ENCODE measurements at places on chromosomes 7 and 10.

- DNase-seq: no peak
These were observed 182.0 kb downstream of the THSD7A start for GRCh38 chr7:11650030-11650429.

GRCh38 chr7:142939226-142939910 lies at the start of gene LLCFC1:
Gene LLCFC1, plus strand, starts transcription at chr7:142939484. Its CDS starts 138 bp downstream, at chr7:142939622.
- peak; percentile 9 for DNase-seq

DNA sequence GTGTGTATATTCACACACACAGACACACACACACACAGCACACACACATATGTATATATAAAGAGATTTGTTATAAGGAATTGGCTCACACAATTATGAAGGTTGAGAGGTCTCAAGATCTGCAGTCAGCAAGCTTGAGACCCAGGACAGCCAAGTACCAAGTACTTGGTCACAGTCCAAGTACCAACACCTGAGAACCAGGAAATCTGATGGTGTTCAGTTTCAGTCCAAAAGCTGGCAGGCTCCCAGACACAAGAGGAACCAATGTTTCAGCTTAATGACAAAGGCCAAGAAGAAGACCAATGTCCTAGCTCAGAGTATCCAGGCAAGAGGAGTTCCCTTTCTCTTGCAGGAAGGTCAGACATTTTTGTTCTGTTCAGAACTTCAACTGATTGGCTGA lies 780.2 kb downstream of the MAGI2 start:
- DNase-seq: no peak

DNA sequence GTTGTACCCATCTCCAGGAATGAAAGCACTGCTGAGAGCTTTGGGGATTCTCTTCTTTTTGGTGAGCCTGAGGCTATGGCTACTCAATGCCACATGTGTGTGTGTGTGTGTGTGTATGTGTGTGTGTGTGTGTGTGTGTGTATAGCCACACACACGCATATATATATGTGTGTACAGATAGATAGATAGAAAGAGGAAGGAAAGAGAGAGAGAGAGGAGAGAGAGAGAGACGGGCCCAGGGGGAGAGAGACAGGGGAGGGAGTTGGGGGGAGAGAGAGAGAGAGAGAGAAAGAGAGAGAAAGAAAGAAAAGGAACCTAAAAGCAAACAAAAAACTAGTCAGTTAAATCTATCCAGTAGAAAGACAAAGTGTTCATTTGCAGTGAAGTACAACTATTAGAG lies 8.3 kb downstream of the SLC13A4 start:
- no peak for DNase-seq

- no peak for DNase-seq
These were observed 215.6 kb downstream of the GPR37 start for GRCh38 chr7:124550036-124550435.

DNA sequence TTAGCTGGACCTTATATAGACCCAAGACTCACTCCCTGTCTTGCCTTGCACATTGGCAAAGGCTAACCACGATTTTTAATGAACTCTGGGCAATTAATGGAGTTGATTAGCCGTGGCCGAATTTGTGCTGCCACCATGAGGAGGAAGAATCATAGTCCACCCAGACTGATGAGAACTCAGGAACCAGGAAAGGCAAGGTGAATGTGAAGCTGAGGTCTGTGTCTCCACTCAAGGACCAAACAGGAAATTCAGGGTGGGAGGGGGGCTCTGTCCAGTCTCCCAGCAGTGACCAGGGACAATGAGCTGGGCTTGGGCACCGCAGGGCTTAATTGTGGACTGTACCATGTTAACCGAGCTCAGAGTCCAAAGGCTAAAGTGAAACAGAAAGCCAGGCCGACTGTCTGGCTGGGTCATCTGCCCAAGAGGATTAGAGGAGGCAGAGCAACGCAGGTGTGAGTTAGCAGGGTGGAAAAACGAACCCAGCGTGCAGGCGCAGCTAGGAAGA lies 127.0 kb upstream of the JCAD start:
- DNase-seq: no peak

GRCh38 chr10:61635471-61635870 lies 27.3 kb upstream of the CABCOCO1 start:
- no peak for DNase-seq

GRCh38 chr7:25624833-25625232 lies 396.5 kb upstream of the NPVF start:
- no peak for DNase-seq

GRCh38 chr10:79101560-79102497 lies 33.1 kb downstream of the ZMIZ1 start:
- no peak for DNase-seq

- no peak for DNase-seq
These were observed 40.0 kb downstream of the KCNMA1 start for GRCh38 chr10:77597560-77597959.

DNA sequence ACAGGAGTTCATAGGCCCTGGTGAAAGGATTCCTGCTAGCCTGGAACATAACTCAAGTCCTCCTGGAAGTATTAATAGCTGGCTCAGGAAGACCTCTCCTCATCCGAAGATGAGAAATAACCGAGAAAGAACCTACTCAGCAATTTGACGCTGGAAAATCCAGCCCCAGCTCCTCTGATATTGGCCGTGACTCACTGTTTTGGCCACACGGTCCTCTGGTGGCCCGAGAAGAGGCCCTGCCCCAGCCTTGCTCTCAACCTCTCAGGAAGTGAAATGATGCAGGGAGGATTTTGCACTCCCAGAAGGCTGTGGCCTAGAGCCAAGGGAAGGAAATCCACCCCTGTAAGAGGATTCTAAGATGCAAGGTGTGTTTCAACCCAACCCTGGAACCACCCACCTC lies 121.6 kb downstream of the MTPAP start:
- DNase-seq: no peak

GRCh38 chr7:134694299-134694698 lies 47.6 kb downstream of the BPGM start:
- no peak for DNase-seq

- no peak for DNase-seq
These were observed 34.0 kb downstream of the FGF8 start for GRCh38 chr10:101741938-101742337.

GRCh38 chr10:78747401-78748234 lies 321.1 kb upstream of the ZMIZ1 start:
- no peak for DNase-seq

DNA sequence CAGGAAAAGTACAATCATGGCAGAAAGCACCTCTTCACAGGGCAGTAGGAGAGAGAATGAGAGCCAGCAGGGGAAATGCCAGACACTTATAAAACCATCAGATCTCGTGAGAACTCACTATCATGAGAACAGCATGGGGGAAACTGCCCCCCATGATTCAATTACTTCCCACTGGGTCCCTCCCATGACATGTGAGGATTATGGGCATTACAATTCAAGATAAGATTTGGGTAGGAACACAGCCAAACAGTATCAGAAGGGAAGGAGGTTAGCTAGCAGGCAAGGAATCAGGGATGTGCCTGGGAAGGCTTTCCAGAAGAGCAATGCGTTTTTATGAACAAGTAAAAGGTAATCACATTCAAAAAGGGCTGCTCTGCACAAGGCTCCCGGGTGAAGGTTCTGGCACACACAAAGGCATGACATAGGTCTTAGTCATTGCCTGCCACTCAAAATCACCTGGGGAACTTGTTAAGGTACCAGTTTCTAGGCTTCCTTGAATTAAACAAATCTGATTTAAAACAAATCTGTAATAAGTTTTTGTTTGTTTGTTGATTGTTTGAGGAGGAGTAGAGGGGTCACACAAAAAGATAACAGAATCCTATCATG lies 40.9 kb downstream of the BMPER start:
- DNase-seq: no peak

DNA sequence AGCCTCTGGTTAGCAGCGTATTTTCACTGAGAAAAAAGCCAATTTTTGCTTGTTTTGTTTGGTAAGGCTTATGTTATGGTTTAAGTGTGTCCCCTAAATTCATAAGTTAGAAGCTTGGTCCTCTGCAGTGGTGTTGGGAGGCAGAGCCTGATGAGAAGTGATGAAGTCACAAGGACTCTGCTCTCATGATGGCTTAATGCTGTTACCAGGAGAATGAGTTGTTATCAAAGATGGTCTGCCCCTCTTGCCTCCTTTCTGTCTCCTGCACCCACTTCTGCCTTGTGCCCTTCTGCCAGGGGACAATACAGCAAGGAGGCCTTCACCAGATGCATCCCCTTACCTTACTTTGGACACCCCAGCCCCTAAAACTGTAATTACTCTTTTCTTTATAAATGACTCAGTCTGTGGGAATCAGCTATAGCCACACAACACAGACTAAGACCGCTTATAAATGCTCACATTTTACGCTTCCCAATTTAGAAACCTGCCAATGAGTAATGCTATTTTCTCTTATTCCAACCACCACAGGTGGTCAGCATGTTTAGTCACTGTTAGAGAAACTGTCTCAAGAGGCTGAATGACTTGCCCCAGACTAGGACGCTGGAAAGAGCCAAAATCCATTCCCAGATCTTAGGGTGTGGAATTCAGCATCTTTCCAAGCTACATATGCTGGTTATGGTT lies 6.1 kb upstream of the PKD1L1 start:
- no peak for DNase-seq

- DNase-seq: no peak
These were observed 468.1 kb downstream of the SORCS3 start for GRCh38 chr10:105109164-105109563.

DNA sequence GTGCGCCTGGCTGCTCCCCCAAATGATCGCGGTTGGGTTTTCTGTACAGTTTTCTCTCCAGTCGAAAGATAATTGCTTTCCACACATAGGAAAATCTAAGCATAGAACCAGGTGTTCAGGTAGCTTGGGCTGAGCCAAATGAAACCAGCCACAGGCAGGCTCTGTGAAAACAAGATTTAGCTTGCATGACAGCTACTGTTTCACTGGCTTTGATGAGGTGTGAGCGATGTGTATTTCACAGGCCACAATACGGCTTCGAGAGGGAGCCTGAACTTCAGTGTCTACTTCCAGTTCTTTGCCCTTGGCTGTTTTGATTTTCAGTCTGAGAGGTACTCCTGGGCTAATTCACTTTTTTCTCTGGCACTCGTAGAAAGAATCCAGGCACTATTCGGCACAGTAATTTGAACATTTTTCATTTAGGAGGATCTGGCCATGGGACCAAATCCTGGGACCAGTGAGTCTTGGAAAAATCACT lies 110.5 kb downstream of the JCAD start:
- peak; percentile 21 for DNase-seq

DNA sequence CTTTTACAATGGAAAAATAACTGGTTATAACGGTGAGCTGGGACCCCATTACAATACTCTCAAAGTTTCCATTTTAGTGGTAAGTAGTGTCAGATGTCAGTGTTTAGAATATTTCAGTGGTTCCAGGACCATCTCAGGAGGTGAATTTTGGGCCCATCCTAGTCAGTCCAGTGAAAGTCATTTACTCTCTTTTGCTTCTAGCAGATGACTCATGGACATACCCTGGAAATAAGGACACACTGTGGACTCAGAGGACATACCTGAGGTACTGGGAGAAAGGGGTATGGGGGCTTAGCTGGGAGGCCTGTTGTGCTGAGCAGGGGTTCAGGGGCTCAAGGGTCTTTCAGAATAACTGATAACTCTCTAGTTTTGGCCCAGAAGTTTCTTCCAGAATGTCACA lies 618 bp upstream of the GIMAP4 start:
- no peak for DNase-seq

DNA sequence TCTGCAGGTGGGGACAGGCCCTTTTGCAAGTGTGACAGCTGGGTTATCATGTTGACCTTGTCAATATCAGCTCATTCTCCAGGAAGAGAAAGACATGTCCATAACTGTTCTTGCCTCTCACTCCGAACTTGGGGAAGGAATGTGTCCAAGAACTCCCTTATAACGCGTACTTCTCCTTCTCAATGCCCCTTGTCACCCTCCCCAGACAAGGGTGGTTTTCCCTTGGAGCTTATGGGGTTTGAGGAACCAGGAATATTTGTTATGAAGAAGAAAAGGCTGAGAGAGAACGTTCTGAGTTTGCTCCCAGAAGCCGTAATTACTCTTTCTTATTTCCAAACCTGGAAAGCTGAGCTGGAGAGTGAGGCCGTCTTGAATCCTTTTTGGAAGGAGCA lies 77.4 kb downstream of the MKI67 start:
- DNase-seq: no peak

- no peak for DNase-seq
These were observed 568.1 kb upstream of the FOXK1 start for GRCh38 chr7:4113976-4114375.

DNA sequence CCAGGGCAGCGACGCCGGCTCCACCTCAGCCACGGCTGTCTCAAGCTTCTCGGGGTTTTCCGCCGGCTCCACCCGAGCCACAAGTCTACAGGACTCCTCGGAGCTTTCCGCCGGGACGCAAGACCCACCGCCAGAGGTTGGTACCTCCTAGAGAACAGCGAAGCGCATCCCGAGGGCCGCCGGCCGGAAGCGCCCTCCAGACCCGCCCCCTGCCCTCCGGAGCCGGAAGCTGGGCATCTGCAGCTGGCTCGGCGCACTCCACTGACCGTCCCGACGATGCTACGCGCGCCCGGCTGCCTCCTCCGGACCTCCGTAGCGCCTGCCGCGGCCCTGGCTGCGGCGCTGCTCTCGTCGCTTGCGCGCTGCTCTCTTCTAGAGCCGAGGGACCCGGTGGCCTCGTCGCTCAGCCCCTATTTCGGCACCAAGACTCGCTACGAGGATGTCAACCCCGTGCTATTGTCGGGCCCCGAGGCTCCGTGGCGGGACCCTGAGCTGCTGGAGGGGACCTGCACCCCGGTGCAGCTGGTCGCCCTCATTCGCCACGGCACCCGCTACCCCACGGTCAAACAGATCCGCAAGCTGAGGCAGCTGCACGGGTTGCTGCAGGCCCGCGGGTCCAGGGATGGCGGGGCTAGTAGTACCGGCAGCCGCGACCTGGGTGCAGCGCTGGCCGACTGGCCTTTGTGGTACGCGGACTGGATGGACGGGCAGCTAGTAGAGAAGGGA lies at the start of gene MINPP1:
Gene MINPP1 (plus strand): TSS at position 254 of the 726 bp plus-strand sequence. CDS start 23 bp downstream, at position 277.
- peak; percentile 93 for DNase-seq

GRCh38 chr7:44432381-44432977 lies 58.0 kb downstream of the NUDCD3 start:
- DNase-seq: no peak

GRCh38 chr7:141263508-141263907 lies 189.6 kb downstream of the TMEM178B start:
- peak; percentile 2 for DNase-seq
